A549 (cell line): ENCODE measurements at places on chromosomes 4 and X.

- DNase-seq = no peak
Observed at GRCh38 chrX:18855919-18856644, 127.8 kb downstream of the PHKA2 start.

DNA sequence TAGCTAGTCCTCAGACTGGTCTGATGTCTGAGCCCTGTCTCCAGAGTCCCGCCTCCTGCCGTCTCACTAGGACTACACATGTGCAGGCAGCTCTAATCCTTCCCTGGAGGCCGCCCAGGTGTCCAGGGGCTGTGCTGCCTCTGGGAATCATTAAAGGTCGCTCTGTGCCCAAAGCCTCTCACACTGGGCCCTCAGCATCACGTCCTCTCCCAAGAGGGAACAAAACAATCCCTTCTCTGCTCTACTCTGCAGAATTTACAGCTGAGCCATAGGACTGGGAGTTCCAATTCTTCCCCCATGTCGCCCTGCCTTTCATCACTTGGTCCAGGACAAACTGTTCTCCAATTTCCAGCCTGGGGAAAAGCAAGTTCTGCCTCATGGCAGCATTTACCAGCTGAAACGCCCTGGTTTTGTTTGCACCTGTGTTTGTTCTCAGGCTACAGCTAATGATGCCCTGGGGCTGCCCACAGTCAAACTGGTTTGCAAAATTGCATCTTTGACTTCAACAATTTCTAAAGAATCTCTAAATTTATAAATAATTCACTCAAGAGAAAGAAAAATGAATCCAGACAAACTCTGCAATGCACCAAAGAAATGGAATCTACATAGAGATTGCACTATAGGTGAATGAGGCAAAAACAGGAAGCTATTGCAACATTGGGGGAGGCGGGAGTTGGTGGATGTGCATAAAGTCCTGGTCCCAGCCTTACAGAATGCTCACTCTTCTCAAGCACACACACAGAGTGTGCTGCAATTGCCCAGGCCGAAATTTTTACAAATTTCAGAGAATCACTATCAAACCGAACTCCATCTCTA lies 7.2 kb upstream of the MRFAP1 start:
- DNase-seq = no peak

DNA sequence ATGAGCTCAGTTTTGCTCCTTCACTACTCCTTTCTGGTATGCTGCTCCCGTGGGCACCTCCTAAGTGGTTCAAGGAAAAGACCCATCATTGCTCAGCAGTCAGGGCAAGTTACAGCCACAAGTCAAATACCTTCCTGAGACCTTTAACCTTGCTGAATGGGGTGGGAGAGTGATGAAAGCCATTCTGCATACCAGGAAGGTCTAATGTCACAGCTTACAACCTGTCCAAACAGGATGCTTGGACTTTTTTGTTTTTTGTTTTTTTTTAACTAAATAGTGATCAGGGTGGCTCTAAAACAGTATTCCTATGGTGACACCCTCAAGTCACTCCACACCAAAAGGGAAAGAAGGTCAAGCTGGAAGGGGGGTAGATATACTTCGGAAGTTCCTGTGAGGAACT lies 93.1 kb downstream of the GPC3 start:
- no peak for DNase-seq

- no peak for DNase-seq
Observed at GRCh38 chrX:1384658-1385252, 7.2 kb downstream of the SLC25A6 start.

DNA sequence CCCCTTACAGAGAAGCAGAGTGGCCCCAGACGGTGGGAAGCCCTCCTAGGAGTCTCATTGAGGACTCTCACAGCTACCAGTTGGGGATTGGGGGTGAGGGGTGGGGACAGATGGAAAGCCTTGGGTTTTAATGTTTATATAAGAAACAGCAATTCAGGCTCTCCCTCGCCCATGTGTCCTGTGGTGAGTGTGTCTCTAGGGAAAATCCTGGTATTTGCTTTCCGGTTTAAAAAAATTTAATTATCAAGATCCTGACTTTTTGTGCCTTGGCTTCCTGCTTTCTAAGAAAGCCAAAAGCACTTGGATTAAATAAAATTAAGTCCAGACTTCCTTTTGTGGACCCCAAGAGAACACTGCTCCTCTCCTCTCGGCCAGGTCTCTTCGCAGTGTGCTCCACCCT lies 93.8 kb downstream of the SOWAHB start:
- no peak for DNase-seq

DNA sequence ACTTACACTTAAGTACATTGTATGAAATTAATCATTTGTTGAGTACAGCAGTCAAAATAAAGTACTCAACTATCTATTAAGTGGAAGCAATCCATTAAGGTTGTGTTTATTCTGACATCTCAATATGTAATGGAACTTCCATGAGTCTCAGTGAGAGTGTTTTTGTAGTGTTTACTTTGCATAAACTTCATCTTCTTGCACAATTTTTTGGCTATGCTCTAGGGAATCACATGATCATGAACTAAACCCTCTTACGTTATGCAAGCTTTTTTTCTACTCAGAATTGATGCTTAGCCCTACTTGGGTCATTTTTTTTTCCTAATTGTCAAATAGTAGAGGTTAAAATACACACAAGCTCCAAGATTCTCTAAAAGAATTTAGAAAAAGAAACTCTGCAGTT lies 21.1 kb upstream of the PIGA start:
- no peak for DNase-seq

DNA sequence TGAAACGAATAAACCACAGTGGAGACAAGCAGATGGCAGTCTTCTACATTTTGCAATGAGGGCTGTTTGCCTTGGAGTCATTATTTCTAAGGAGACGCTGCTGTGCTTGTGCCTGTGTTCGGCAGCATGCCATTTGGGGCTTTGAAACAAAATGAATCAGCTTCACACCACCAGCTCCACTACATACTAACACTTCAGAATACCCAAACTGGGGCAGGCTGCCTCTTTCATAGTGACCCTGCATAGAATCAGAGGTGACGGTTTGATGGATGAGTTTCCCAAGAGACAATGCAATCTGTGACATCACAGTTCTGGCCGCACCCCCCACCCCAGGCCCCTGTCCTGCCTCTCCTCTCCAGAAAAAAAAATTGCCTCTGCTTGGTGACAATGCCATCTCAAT lies 57.1 kb upstream of the MID1 start:
- no peak for DNase-seq

DNA sequence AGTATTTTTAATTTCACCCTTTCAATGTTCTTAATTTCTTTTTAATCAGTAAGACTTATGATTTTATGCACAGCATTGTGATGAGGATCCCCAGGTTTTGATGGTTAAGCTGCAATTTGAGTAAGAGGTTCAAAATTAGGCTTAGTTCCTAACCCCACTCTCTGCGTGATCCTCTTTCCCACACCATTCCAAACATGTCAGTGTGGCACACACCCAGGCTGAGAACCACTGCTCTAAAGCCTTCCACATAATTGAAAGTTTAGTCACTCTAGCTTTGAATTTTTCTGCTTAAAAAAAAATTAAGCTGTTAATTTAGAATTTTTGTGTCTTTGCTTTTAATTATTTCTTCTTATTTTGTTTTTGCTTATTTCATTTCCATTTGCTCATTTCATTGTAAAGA lies 68.8 kb upstream of the SLC7A11 start:
- no peak for DNase-seq

GRCh38 chr4:131974730-131975129 lies 1174.4 kb upstream of the PCDH10 start:
- no peak for DNase-seq

DNA sequence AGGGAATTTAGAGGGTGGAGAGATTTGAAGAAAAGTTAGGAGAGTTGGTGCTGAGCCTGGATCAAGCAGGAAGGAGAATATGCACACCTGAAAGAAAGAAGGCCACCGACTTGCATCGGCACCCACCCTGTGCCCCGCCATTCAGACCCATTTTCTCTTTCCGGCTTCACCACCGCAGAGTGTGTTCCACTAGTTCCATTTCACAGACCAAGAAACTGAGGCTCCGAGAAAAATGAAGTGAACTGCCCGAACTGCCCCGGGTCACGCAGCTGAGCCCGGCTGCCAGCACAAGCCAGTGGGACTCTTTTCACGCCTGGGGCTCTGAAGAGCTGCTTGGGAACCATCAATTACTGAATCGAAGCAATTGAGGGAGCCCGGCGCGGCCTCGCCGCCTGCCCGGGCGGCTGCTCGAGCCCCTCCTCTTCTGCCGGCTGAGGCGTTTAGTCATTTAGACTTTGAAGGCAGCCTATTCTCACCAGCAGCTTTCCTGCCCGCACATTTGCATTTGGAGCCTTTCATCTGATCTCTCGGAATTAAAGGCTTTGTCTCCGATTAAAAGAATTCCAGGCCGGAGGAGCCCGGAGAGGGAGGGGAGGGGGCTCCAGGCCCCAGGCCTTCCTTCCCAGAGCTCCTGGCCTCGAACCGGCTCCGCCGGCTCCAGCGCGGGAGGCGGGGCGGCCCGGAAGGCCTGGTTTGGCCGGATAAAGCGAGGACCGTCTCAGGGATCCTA lies 140.2 kb upstream of the PJA1 start:
- DNase-seq = no peak

GRCh38 chr4:74018771-74019170 lies 19.7 kb downstream of the CXCL3 start:
- no peak for DNase-seq

DNA sequence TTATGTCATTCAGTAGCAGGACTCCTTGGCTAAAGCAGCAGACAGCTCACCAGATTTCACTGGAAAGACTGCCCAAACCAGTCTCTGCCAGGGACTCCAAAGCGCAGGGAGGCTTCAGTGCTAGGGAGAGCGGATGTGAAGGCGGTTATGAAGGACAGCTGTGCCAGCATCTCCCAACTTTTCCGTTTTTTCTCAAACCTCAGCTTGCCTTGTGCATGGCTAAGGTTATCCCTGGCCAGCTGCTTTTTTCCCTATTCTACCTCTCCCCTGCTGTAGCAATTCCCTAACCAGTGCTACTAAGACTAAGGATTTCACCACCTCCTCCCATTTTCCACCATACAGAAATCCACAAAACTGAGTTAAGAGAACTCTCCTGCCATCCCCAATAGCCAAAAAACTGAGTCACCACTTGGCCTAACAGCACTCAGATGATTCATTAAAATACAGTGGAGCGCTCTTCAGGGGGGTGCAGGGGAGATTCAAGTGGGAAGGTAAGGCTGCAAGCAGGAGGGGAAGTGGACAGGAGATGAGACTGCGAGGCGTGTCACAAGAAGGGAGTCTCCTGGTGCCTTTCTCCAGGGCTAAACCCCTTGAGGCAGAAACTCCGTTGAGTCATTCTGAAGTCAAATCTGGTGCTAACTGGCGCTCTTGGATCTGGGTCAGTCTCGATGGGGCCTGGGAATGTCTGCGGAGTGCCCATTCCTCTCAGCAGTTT lies 90.7 kb downstream of the PALLD start:
- peak; percentile 38 for DNase-seq

DNA sequence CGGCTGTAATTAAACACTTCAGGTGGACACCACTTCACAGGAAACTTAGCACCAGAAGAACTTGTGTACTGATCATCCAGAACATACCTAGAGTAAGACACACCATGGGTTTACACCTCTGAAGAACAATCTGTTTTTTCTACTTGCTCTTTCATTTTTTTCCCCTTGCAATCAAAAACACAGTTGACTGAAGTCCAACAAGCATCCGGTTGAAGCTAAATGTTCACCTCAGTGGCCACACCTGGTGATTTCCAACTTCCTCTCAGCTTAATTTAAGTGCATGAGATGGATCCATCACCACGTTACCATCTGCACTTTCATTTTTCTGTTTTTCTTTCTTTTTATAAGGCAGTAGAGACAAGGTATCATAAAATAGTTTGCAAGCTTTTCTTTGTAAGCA lies 4.9 kb upstream of the TXK start:
- no peak for DNase-seq

GRCh38 chrX:148133105-148133725 lies 152.1 kb downstream of the FMR1NB start:
- peak; percentile 0 for DNase-seq

GRCh38 chrX:48957477-48957826 lies at the start of gene OTUD5:
TSS of gene OTUD5 (minus strand) at chrX:48957607. CDS start at chrX:48957570, 37 bp downstream.
- DNase-seq = no peak

- no peak for DNase-seq
Observed at GRCh38 chrX:55867181-55867651, 149.7 kb downstream of the RRAGB start.

DNA sequence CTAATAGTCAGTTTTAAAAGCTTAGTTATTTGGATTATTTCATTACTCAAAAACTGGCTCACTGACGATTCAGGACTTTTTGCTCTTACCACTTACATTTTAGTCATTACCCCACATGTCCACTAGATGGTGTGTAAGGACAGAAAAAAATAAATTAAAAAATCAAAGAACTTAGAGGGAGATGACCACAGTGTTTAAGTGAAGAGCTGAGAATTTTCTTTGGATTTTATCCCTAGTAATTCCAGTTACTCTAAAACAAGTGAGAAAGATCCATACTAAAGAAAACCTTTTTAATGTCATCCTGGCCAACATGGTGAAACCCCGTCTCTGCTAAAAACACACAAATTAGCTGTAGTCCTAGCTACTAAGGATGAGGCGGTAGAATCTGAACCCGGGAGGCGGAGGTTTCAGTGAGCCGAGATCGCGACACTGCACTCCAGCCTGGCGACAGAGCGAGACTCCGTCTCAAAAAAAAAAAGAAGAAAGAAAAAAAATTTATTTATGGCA lies 26.4 kb upstream of the TMPRSS11B start:
- peak; percentile 24 for DNase-seq
